Liver (tissue), 10 donors: ENCODE measurements at places on chromosomes 4 and X.

DNA sequence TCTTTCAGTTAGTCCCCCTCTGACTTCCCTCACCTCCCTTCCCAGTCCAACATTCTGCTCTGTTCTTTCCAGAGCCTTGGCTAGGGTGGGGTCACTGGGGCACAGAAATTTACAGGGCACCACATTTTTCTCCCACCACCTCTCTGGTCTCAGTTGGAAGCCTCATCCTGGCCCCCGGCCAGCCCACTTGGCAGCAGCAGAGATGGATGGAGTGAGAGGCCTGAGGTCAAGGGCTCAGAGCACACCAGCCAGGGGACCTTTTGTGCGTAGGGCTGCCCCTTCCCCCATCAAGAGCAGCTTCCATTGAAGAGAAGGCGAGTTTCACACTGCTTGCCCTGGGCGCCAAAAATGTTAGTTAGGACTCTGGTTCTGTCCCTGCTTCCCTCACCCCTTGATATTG lies 230.9 kb downstream of the SOX3 start:
- DNase-seq, result no peak

DNA sequence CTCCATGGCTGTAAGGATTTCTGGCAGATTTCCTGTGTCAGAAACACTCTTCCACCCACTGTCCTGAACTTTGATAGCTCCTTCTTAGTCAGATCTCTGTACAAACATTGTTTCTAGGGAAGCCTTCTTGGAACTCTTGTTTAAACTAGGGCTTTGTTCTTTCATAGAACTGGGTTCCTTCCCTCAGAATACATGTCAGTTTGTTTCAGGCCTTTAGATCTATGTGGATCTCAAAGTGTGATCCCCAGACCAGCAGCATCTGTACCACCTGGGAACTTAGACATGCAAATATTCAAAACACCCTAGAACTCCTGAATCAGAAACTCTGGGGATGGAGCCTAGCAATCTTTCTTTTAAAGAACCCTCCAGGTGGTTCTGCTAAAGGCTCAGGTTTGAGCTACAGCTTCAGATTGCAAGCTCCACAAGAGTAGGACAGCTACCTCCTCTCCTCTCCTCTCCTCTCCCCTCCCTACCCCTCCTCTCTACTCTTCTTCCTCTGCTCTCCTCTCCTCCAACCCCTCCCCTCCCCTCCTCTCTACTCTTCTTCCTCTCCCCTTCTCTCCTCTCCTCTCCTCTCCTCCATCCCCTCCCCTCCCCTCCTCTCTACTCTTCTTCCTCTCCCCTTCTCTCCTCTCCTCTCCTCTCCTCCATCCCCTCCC lies 12.7 kb downstream of the RASSF6 start:
- no peak for DNase-seq

- no peak for DNase-seq
These were observed 17.9 kb upstream of the HAND2 start for GRCh38 chr4:173547889-173548288.

DNA sequence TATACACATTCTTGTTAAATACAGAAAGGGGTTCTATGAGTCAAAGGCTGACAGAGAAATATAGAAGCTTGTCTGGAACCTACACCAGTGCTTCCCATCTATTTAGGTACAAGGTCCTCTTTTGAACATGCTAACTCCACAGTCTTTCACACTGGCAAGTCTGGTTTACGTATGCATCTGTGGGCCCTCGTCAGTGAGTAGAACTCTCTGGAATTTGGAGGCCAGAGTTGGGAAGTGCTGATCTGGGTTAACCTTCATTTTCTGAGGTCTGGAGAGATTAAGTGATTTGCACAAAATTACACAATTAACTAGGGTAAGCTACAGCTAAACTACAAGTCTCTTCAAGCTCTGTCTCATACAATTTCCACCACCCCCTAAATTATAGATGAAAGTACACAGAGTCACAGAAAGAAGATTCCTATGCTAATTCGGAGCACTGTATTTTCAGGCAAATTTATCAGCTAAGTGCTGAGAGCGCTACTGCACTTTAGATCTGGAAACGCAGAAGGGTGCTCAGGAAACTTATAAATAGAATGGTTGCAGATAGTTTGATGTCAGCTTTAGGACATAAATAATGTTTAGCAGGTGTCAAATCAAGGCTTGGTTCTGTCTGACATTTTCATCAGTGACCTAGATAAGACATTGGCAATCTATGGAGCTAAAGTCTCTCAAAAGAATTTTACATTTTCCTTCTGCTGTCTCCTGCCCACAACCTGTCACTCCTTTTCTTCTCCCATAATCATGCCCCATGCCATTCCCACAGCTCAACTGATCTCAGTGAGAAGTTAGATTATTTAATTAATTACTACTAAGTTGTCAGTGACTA lies 43.0 kb upstream of the PDLIM5 start:
- no peak for DNase-seq

- DNase-seq, result no peak
These were observed 359 bp upstream of the GAB3 start for GRCh38 chrX:154751203-154751668.

DNA sequence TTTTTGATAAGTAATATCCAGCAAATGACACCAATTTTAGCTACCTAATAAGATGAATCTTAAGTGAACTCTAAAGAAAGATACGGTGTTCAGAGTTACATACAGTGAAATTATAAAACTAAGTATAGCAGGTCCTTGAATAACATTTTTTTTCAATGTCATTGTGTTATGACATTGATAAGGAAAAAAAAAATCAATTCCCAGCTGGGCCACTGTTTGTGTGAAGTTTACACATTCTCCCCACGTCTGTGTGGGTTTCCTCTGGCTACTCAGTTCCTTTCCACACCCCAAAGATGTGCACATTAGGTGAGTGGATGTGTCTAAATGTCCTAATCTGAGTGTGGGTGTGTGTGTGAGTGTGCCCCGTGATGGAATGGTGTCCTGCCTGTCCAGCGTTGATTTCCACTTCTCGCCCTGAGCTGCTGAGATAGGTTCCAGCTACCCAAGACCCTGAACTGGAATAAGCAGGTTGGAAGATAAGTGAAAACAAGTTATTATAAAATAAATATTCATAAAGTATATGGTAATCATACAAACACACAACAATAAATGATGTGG lies 31.2 kb upstream of the PPM1K start:
- DNase-seq, result no peak

GRCh38 chrX:63581398-63581797 lies 203.6 kb downstream of the ARHGEF9 start:
- DNase-seq, result no peak

- no peak for DNase-seq
These were observed 248.9 kb downstream of the SLC7A11 start for GRCh38 chr4:137993232-137993631.

GRCh38 chr4:35087218-35087617 lies 1157.1 kb downstream of the ARAP2 start:
- no peak for DNase-seq

- no peak for DNase-seq
These were observed 37.8 kb downstream of the SEPTIN6 start for GRCh38 chrX:119655125-119655524.

DNA sequence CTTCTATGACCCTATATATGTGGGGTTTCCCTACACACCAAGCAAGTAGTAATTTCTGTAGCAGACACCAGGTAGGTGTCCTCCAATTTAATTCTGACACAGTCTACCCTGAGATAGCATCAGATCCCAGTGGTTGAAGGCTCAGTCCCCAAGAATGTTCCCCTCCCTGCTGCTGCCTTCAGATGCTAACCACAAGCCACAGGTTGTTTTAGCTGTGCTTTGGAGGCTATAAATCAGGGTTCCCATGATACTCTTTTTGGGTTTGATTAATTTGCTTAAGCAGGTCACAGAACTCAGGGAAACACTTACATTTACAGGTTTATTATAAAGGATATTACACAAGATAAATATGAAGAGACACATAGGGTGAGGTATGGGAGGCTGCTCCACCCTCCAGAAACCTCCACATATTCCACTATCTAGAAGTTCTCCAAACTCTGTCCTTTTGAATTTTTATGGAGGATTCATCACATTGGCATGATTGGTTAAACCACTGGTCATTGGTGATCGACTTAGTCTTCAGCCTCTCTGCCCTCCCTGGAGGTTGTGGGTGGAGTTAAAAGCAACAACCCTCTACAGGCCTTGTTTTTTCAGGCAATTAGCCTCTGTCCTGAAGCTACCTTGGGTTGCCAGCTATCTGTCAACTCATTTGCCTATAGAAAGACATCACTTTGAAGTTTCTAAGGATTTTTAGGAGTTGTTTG lies 50.8 kb downstream of the GRIA2 start:
- DNase-seq, result no peak

DNA sequence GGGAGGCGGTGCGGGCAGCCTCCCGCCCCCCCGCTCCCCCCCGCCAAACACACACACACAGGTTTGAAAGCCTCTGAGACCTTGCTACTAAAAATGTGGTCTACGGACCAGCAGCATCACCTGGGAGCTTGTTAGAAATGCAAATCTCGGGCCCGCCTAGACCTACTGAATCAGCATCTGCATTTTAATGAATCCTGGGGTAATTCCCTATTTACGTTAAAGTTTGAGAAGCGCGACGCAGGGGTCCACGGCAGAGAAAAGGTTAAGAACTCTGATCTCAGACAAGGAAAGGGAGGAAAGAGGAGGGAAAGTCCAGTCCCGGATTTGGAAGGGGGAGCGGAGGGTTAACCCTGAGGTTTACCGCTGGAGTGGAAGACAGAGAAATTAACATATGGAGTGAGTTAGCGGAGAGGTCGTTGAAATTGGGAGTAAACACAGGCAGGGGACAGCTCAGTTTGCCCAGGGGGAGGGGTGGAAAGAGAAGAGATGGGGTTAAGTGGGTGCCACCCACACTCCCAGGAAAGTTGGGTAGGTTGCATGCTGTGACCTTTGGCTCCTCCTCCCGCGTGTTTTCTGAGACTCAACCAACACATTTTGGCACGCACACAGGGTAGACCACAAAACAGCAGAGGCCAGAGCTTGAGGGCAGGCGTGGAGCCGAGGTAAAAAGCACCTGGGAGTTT lies 483.6 kb downstream of the BCOR start:
- no peak for DNase-seq

GRCh38 chr4:8343967-8344331 lies 74.4 kb downstream of the HTRA3 start:
- no peak for DNase-seq

GRCh38 chr4:21005647-21006046 lies 305.4 kb downstream of the PACRGL start:
- no peak for DNase-seq

- no peak for DNase-seq
These were observed 16.2 kb downstream of the NKX6-1 start for GRCh38 chr4:84482564-84483563.

GRCh38 chrX:85808217-85808616 lies 239.1 kb downstream of the CHM start:
- no peak for DNase-seq

DNA sequence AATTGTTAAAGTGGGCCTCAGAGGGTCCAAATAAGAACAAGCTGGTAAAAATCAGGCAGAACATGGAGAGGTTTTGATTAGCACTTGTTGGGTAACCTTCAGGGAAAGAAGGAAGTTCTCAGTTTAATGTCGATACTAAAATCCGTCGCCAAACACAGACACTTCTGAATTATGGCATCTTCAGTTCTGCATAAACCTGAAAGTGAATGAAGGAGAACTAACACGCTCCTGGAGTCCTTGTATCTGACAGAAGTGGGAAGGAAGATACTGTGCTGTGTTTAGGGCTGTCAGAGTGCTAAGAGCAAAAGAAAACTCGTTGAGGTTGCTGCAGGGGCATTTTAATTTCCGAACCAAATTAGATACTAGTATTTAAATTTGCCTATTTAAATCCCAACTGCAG lies 106.2 kb downstream of the TMA16 start:
- DNase-seq, result no peak

- DNase-seq, result no peak
These were observed 33.1 kb downstream of the NSUN7 start for GRCh38 chr4:40782876-40783275.

- no peak for DNase-seq
These were observed 84.0 kb upstream of the AFAP1 start for GRCh38 chr4:8023696-8024033.

- DNase-seq, result no peak
These were observed 333.2 kb downstream of the ARHGAP10 start for GRCh38 chr4:148065075-148065474.

GRCh38 chrX:55342533-55343501 lies 78.1 kb upstream of the PAGE3 start:
- peak; percentile 35 for DNase-seq

DNA sequence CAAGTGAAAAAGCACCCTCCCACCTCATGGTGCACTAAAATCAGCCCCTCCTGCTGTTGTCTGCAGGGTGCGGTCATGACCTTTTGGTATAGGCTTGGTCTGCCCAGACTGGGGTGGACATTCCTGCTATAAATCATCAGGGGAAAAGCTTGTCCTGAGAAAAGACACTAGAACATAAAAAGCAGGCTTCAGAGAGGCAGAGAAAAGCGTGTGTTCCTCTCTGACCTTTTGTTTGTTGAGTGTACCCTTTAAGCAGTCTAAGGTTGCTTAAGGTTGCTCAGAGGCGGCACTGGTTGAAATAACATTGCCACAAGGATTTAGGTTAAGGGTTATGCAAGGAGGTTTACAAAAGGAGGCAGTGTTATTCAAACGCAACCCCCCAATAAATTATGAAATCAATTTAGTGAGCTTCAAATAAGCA lies 43.5 kb downstream of the CCDC158 start:
- DNase-seq, result no peak

DNA sequence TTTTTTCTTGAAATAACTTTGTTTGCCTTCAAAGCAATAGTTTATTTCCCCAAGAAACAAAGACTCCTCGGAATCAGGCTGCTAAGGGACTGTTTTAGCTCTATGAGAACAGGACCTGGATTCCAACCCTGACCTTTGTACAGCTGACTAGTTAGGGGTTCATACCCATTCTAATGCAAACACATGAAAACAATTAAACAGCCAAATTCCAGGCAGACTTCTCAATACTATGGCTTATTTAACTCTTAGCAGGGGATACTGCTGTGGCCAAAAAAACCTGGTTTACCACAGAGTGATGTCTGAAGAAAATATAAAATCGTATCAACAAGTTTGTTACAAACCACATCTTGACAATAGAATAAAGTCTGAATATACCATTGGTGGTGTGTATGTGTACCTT lies 129.6 kb upstream of the INTU start:
- no peak for DNase-seq

- DNase-seq, result no peak
These were observed 7.5 kb downstream of the MSX1 start for GRCh38 chr4:4866866-4867374.

DNA sequence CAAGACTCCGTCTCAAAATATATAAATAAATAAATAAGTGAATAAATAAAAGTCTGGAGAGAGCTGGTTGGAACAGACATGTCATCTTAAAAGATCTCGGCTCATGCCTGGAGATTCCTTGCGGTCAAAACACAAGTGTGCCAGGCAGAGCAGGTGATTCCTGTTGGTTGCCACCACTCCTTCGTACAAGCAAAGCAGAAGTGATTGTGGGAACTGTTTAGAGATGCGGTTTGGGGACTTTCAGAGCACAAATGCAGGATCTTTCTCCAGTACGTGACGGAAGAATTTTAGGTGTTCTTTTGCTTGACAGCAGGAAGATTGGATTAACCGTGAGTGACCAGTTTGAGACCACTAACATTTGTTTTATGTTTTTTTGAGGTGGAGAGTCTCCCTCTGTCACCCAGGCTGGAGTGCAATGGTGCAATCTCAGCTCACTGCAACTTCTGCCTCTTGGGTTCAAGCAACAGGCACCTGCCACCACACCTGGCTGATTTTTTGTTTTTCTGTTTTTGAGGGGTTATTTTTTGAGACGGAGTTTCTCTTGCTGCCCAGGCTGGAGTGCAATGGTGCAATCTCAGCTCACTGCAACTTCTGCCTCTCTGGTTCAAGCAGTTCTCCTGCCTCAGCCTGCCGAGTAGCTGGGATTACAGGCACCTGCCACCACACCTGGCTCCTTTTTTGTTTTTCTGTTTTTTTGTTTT lies 2.8 kb upstream of the CRLF2 start:
- no peak for DNase-seq
